Naive thymus-derived CD8-positive, alpha-beta T cell (primary cell): ENCODE measurements at places on chromosomes 7 and 10. TPM values are rescaled to one million over a fixed set of nuclear protein-coding genes. Genes with fewer than 3 reads are reported as not detected.

GRCh38 chr7:51340936-51341335 is 24.3 kb upstream of the COBL start:
- no peak overlapping the region for H3K27ac ChIP-seq
- H3K36me3 ChIP-seq, result no peaks in the 10 kb centered on the region
- no peak overlapping the region for H3K4me3 ChIP-seq
- no peak for DNase-seq
- no peaks in the 10 kb centered on the region for H3K4me1 ChIP-seq
- H3K27me3 ChIP-seq, result peaks cover 15% of the 10 kb centered on the region

GRCh38 chr10:33794460-33794859 is 460.0 kb upstream of the NRP1 start:
- no peaks in the 10 kb centered on the region for H3K4me1 ChIP-seq
- no peaks in the 10 kb centered on the region for H3K36me3 ChIP-seq
- H3K27ac ChIP-seq, result no peak overlapping the region
- no peak overlapping the region for H3K4me3 ChIP-seq
- no peak for DNase-seq
- H3K27me3 ChIP-seq, result no peaks in the 10 kb centered on the region

GRCh38 chr10:64416011-64416410 is 894.8 kb downstream of the REEP3 start:
- H3K27ac ChIP-seq, result no peak overlapping the region
- H3K4me3 ChIP-seq, result no peak overlapping the region
- no peaks in the 10 kb centered on the region for H3K27me3 ChIP-seq
- H3K4me1 ChIP-seq, result no peaks in the 10 kb centered on the region
- H3K36me3 ChIP-seq, result no peaks in the 10 kb centered on the region
- no peak for DNase-seq

DNA sequence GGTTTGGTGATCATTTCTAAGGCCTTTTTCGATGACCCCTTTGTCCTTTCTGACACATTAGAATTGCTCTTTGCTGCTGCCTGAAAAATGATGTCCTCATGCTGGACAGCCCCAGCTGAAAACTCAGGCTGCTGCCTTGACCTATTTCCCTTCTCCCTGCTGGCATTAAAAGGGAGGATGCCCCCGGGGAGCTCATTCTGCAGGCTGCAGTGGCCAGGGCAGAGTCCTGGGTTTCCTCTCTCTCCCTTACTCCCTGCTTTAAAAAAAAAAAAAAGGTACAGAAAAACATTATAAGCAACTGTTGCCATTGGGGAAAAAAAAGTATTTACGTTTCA is 35.4 kb downstream of the LRRC4 start:
- peaks cover 28% of the 10 kb centered on the region for H3K36me3 ChIP-seq
- H3K4me1 ChIP-seq, result peaks cover 5% of the 10 kb centered on the region
- H3K27ac ChIP-seq, result no peak overlapping the region
- DNase-seq, result no peak
- H3K27me3 ChIP-seq, result no peaks in the 10 kb centered on the region

DNA sequence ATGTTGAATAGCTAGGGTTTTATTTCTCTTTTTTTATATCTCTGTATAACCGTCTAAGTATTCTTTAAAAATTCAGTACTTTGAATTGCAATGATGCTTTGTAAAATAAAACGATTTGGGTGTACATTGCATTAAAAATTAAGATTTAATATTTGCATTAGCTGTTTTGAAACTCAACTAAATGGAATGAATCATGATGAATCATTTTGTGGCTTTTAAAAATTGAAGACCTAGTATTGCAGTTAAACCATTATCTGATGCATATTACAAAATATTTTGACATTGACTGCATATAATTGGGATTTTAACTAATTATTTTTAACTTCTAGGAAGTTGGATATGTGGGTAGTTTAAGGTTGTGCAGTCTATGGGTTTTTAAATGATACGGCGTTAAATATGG is 314.0 kb downstream of the CDK14 start:
- H3K27ac ChIP-seq, result no peak overlapping the region
- no peaks in the 10 kb centered on the region for H3K27me3 ChIP-seq
- H3K4me3 ChIP-seq, result no peak overlapping the region
- H3K4me1 ChIP-seq, result no peaks in the 10 kb centered on the region
- DNase-seq, result no peak
- no peaks in the 10 kb centered on the region for H3K36me3 ChIP-seq

DNA sequence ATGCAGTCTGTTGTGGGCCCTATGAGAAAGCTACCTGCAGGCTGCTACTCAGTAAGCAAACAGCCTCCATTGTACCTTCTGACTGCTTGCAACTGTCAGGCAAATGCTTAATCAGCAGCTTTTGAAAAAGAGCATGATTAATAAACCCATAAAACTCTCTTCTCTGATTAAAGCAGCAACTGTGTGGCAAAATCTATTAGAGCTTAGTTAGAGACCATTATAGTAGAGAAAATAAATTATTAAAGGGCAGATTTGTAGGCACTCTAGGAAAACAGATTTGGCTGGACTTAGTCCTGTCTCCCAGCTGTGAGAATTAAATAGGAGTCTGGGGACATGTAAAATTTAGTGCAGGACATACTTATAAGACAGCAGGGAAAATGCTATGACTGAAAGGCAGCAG is 132.5 kb upstream of the WNT16 start:
- no peak overlapping the region for H3K27ac ChIP-seq
- peaks cover 19% of the 10 kb centered on the region for H3K27me3 ChIP-seq
- no peak for DNase-seq
- H3K4me1 ChIP-seq, result no peaks in the 10 kb centered on the region
- no peak overlapping the region for H3K4me3 ChIP-seq
- H3K36me3 ChIP-seq, result no peaks in the 10 kb centered on the region

GOLGA7B gene
- 0.35 TPM for polyA plus RNA-seq

STEAP4 gene
- not detected for polyA plus RNA-seq
